CD4-positive, alpha-beta T cell treated with Interleukin-4 for 1 hour (primary cell): ENCODE measurements at places on chromosomes 7 and 10.
A peak's percentile ranks its signal among the peaks of the same experiment; 100 is the strongest.

DNA sequence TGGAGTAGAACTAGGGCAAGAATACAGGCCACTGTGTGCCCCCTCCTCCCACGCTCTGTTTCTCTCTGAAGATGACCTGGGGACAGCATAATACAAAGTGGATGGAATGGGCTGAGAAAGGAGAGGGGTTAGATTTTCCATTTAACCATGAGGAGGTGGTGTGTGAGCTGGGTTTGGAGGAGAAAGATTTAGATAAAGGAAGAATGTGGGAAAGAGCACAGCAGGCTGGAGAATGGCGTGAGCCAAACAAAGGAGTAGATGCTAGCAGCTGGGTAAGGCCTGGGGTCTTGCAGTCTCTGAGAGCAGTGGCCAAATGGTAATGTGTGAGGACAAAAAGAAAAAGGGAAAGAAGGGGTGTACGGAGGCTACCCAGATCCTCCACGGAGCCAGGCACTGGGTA lies 8.6 kb downstream of the PNLIPRP2 start:
- no peak for DNase-seq

GRCh38 chr10:77865580-77866324 lies 60.8 kb downstream of the DLG5 start:
- DNase-seq = no peak

- no peak for DNase-seq
Observed at GRCh38 chr7:101606498-101606923, 22.6 kb downstream of the MYL10 start.

GRCh38 chr10:5268234-5268633 lies 71.6 kb downstream of the AKR1C4 start:
- DNase-seq = no peak

DNA sequence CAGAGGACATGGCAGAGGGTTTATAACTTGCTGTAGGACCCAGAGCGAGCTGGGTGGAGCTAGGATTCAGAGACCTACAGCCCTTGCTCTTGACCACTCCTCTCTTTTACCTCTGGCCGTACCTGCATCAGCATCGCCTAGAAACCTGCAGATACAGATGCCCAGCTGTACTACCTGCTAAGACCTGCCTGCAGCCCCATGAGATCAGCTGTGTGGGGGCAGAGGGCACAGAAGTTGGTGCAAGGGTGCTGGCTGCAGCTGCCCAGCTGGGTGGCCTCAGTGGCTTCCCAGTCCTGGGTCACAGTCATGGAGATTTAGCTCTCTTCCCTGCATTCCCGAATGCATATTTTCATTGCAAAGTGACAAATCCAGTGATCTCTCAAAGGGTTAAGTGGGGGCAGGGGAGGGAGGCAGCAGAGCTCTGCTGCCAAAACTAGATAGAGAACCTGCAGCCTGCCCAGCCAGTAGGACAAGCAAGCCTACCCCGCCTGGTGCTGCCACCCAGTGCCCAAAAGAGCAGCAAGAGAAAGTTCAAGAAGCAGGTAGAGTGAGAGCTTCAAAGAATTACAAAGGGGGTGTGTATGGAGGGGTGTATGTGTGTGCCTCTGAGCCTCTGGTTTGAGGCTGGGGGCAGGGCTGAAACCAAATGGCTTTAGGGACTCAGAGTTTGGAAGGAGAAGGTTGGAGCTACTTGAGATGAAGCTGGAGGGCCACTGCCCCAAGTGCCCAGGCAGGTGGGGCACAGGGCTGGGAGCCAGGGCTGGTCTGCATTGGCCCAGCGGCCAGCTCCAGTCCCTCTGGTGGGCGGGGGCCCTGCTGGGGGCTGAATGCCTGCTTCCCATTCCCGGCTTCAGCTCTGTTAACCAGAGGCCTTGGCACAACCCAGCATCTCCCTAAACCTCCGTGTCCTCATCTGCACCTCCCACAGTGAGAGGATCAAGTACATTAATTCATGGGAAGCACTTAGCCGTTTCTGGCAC lies 6.9 kb downstream of the FAM241B start:
- no peak for DNase-seq

- DNase-seq = peak; percentile 38
Observed at GRCh38 chr7:2956526-2957368, 86.9 kb downstream of the CARD11 start.

DNA sequence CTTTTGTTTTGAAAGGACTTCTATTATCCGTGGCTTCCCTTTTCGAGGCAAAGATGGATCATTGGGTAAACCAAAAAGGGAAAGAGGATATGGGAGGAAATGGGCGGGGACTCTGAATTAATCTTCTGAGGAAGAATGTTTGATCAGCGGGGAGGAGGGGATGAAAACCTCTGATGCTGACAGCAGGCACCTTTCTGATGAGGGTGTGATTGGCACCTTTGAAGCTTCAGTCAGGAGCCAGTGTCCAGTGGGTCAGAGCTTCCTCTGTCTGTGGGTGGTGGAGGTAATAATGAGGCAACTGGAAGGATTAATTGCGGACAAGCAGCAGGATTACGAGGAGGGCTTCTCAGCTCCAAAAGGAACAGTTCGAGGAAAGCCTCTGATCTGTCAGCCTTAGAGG lies 877.6 kb downstream of the LRMDA start:
- no peak for DNase-seq

- no peak for DNase-seq
Observed at GRCh38 chr10:34766266-34766600, 48.9 kb downstream of the PARD3 start.

DNA sequence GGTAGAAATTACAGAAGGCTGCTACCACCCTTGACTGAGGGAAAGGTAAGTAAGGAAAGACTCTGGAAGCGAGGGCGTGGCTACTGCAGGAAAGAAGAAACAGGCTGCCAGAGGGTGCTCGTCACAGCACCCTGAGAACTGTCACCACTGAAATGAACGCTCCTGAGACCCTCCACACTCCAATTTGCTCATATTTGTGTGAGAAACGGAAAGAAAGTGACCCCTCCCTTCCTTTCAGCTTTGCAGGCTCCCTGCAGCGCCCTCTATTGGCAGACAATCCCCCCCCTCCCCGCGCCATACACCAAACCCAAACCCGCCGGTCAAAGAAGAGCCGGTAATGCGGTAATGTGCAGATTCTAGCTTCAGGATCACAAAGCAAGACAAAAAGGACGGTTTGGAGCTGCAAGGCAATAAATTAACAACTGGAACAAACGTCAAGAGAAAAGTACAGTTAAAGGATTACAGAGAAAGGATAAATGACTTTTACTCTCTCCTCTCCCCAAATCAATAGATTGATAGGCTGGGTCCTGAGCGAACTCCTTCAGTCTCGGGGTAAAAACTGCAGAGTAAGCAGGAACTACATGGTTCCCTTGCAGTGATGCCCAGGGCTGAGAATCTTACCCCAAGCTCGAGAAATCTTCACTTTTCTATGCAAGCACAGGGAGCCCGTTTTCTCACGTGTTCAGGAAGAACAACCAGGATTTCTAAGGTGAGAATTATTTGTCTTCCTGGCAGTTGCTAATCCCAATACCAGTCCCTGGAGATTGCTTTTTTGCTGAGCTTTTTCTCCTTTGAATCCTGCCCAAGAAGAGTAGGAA lies 47.6 kb downstream of the STEAP1B start:
- DNase-seq = no peak

GRCh38 chr7:66150471-66150870 lies 35.8 kb downstream of the CRCP start:
- no peak for DNase-seq

GRCh38 chr7:148911626-148912025 lies 27.5 kb upstream of the EZH2 start:
- DNase-seq = no peak

- DNase-seq = no peak
Observed at GRCh38 chr7:44398511-44398911, 73.1 kb upstream of the CAMK2B start.

DNA sequence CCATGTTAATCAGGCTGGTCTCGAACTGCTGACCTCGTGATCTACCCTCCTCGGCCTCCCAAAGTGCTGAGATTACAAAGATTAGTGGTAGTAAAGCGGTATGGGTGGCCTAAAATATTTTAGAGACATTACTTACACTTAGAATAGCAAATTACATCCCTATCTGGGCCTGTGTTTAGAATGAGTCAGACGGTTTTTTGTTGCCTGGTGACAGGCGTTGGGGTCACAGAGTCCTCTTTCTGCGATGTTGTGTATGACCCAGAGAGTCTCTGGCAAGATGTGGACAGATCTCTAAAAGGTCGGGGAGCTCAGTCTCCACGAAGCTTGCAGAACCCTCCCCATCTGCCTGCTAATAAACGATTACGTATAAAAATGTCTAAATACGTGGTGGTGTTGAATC lies 39.6 kb upstream of the PRKCQ start:
- DNase-seq = no peak

DNA sequence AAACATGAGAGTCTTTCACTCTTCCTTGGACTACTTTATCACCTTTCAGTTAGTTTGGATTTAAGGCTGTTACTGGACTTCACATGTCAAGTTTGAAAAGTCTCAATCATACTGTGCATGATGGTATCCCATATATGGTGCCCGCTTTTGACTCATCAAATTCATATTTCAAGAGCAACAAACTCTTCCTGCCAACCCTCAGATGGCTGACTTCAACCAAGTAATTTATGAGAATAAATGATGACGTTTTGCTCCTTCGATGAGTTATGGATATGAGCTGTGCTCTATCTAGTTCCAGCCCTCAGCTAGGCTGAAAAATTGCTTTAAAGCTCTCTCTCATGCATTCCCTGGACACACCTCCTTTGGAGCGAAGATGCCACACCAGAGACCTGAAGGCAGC lies 110.3 kb upstream of the RSU1 start:
- DNase-seq = no peak

DNA sequence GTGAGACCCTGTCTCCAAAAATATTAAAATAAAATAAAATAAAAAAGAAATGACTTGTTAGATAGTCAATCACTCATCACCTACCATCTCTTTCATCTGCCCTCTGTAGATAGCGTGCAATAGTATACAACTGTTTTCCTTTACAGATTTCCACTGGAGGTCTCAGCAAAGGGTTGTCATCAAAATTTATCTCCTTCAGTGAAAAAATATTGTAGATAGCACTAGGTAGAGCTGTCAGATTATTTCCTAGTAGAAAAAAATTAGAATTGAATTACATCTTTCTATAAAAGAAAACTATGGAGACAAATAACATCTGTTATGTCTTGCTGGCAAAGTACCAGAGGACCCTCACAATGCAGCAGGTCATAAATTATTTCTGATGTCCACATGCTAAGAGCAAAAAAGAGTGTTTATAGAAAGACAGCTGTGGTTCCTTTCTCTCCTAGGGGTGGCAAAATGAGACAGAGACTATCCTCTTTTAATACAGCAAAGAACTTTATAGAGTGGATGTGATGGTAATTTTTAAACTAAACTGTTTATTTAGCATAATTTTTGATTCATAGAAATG lies 16.3 kb upstream of the CYP51A1 start:
- no peak for DNase-seq

DNA sequence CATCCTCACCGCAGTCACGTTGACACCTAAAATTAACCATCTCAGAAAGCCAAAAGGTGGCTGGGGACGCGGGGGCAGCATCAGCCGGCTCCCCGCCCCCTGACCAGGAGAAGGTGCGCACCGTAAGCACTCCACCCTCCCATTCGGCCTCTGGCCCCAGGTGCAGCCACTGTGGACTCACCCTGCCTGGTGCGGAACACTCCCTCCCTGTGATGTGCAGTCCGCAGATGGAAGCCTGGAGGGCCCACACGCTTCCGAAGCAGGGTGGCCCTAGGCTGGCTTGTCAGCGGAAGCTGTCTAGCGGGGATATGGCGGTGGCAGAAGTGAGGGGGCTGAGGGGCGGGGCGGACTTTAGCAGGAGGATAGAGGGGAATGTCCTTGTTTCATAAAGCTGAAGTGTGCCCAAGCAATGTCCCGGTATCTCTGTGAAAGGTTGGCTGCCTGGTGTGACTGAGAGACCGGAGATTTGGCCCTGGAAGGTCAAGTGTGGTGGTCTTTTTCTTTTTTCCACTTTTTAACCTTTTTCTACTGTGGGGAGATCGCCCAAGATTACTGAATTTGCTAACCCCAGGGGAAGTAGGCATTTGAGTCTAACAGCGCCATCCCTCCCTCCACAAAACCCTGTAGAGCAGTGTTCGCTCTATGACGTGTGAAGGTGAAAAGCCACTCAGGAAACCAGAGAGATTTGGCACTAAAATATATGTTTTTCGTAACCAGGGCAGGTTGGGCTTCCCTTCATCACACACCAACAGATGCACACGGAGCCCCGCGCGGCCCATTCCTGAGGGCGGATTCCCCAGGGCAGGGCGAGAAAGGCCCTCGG lies 74.7 kb downstream of the CXCL12 start:
- DNase-seq = peak; percentile 34

- no peak for DNase-seq
Observed at GRCh38 chr10:131568866-131569265, 257.3 kb upstream of the TCERG1L start.

DNA sequence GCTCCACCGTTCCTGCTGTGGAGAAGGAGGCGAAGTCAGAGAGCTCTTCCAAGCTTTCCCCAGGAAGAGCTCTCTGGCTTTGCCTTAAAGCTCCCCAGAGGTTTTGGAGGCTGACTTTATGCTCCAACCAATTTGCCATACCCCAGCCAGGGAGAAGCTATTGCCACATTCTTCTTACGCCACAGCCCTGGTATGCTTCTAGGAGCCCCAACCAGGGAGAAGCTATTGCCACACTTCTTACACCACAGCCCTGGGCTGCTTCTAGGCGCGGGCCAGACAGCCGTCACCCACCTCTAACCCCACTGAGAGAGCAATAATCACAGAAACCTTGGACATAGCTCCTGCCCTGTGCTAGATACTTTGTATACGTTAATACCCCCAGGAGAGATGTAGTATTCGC lies 951 bp downstream of the ELOVL3 start:
- DNase-seq = peak; percentile 40
